ENCODE measurements at places on chromosomes 4 and X.

- DNase-seq = no peak
These were observed 8.8 kb downstream of the OTUD5 start for GRCh38 chrX:48948589-48948988.

DNA sequence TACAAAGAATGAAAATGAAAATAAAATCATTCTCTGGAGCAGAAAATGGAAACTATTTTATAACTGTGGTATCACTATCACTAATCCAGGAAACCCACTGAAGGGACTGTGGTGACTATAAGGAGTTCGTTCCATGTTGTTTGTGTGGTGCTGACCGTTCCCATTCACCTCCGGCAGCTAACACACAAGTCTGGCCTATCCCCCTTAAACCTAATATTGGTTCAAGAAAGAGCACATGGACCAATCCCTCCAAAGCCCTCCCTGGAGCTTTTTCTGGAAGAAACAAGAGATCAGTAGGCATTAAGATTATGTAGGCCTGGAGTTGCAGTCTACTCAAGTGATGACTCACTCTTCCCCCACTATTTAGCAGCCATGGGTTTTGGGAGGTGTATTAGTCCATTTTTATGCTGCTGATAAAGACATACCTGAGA is 25.9 kb upstream of the FAM241A start:
- no peak for DNase-seq

- no peak for DNase-seq
These were observed 133.7 kb upstream of the CPXCR1 start for GRCh38 chrX:88613338-88613737.

DNA sequence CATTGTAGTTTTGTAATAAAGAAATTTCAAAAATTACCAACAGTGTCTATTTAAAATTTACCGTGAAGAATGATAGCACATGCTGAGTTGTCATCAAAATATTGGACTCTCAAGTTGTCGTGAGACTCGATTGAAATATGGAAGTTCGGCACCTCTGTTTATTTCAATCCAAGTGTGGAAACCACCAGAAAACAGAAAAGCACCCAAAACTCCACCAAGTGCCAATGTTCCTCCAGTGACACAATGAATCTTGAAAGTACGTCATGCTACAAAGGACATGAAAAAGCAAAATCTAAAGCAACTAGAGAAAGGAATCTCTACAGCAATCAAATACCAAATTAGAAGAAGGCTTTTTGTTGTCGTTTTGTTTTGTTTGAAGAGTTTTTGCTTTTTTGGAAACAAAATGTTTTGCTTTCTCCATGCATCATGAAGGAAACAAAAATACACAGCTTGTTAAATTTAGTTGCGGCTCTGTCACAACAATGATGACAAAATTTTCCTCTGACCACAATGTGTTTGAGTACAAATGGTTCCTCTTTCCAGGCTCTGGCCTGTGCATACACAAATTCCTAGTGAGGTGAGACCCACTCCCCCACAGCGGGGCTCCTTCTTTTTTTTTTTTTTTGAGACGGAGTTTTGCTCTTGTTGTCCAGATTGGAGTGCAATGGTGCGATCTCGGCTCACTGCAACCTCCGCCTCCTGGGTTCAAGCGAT is 9.6 kb upstream of the IL13RA1 start:
- DNase-seq = no peak

- no peak for DNase-seq
These were observed 67.9 kb downstream of the SLAIN2 start for GRCh38 chr4:48409203-48409602.
